Coronary artery (tissue), 2 donors: ENCODE measurements at places on chromosomes 16 and 17.

- DNase-seq, result no peak
Observed at GRCh38 chr16:14415291-14415690, 214.8 kb downstream of the PARN start.

- DNase-seq, result no peak
Observed at GRCh38 chr16:2586241-2586640, 48.4 kb downstream of the PDPK1 start.

DNA sequence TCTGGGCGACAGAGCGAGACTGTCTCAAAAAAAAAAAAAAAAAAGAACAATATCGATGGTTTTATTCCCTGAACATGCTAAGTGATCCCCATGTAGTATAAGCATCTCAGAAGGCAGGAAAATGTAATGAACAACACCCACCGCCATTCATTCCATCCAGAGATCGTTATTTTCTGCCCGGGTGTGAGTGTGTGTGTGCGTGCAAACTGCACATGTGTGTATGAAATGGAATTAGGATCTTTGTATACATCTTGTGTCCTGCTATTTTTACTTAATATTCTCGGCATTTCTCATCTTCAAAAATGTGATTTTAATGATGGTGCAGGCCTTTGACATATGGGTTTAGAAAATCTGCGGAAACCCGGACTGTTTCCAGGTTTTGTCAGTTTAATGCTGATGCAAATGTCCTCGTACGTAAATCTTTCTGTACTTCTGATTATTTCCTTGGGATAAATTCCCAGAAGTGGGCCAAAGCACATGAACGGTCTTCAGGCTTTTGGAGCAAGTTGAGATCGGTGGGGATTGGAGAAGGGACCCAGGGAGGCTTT lies 254.8 kb downstream of the SEC14L1 start:
- DNase-seq, result no peak

DNA sequence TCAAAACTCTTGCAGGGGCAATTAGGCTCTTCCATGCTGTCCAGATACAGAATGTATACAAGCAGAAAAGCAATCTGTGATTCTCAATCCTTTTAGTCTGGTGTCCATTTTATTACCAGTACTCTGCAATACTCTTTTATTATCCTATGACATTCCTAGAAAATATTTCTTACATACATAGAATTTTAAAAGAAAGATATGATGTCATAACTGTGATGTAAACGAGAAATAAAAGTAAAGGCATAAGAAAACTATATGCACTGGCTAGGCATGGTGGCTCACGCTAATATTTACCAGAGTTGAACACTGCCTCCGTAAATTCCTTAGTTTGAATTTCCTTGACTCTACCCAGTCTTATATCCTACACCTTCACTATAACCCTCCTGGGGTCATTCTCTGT lies 55.0 kb downstream of the EFCAB5 start:
- no peak for DNase-seq

DNA sequence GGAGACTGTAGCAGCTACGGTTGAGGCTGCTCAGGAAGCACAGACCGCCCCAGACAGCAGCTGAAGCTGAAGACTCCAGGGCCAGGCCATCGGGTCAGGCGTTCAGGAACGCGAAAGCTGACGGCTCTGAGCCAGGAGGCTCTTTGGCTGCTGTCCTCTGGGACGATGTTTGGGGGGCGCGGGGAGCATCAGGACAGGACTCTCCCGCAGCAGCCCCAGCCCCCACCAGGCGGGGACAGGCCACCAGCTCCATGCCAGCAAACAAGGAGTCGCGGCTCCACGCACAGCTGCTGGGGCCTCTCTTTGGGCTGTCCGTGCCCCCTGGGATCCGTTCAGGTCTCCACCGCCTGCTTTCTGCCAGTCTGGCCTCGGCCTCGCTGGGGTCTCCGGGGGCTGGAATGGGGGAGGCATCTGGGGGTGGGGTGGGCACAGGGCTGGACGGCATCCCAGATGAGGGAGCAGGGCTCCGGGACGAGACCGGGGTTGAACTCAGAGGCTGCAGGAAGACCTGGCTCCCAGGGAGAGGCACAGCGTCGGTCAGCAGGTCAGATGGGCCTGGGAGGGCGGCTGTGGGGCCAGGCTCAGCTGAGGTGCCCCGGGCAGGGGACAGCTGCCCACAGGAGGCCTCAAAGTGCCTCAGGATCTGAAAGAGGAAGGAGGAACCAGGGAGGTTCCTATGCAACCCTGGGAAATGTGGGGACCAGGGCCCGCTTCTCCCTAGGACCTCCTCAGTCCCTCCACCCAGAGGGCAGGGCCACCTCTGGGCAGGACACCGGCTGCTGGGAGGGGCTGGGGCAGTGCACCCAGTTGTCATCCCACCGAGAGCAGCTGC lies 6.3 kb upstream of the CEP131 start:
- DNase-seq, result no peak

DNA sequence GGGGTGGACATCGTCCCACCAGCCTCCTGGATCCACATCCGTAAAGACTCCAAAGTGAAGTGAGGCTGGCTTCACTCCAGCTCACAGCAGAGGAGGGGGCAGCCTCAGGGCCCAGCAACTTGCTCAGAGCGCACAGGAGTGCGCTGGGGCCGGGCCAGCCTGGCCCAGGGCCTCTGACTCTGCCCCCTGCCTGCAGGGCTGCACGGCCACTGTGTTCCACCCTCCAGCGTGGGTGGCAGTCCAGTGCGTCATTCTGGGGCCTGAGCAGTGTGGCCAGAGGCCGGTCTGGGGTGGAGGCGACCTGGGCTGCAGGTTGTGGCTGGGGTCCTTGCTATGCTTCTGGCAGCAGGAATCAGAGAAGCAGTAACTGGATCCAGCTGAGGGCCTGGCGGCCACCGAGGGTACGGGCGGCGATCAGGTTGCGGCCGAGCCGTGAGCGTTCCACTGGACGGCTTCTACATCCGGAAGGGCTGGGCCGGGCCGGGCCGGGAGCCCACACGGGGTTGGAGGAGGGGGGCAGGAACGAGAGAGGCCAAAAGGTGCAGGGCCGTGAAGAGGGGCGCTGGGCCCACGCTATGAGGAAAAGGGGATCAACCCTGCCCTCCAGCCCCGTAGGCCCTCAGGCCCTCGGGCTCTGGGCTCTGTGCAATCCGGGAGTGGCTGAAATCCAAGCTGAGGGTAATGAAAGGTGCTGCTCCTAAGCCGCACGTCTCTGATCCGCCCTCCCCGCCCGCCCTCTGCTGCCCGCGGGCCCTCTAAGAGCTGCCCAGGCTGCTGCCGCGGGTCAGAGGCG lies at the start of gene FSCN2:
TSS of gene FSCN2 (plus strand) at position 787 of the 793 bp plus-strand sequence. CDS start 155 bp downstream, outside the sequence.
- no peak for DNase-seq

DNA sequence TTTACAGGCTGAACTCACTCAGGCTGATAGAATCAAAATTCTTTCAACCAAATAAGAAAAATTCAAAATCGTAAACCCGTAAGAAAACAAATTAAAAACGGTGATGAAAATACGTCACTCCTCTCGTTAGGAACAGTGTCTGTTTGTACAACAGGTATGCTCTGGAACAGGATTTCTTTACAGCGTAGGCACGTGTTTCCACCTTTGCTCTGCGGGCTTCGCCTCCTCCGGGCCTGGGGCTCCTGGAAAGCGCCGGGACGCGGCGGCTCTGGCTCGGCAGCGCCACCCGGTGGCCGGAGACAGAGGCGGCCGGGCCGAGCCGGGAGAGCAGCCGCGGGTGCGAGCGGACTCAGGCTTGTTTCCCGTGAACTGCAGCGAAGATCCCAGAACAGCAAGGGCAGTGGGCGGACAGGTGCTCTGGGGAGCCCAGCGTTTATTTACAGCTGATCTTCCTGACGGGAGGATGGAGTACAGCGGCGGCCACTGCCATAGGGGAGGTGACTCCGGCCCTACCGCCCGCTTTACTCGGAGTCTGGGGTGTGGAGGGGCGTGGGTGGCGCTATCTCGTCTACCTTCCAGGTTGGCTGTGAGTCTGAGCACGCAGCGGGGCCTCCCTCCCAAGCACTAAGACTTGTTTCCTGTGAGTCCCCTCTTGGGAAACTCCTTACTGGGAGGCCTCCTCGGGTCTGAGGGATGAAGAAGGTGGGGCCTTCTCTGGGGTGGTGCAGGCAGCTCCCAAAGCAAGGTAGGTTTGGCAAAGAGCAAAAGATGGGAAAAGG lies 40.5 kb upstream of the ATP2A3 start:
- no peak for DNase-seq

- DNase-seq, result no peak
Observed at GRCh38 chr17:6592173-6592572, 35.8 kb upstream of the PITPNM3 start.

GRCh38 chr16:56697456-56698155 lies 15.3 kb downstream of the MT1X start:
- no peak for DNase-seq

DNA sequence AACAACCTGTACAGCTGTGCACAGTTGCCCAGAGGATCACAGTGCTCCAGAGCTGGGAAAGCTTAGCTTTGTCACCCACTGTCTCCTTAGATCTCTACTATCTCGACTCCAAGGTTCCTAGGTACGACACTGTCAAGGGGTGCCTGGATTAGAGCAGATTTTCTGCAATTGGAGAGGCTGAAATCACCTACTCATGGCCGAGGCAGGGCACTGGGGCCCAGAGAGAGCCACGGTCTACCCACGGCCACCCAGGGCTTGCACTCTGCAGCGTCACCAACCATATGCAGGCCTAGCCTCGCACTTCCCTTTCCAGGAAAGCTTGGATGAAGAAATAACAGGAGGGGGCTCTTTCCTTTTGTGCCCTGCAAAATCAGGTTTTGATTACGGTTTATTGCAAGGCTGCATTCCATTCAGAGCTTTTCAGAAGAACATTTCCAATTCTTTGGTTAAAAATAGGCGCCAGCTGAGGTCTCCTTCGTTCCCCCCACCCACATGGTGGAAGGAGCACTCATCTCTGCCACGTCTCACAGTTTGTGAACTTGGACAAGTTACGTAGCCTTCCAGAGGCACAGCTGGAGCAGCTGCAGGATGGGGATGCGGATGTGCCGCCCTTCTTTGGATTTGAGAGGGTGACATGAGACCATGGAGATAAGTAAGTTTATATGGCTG lies 80.0 kb downstream of the IRX5 start:
- DNase-seq, result peak; percentile 22

- DNase-seq, result no peak
Observed at GRCh38 chr16:56113223-56113622, 78.1 kb upstream of the GNAO1 start.

- DNase-seq, result no peak
Observed at GRCh38 chr17:2847381-2848333, 51.4 kb downstream of the RAP1GAP2 start.

GRCh38 chr17:71878271-71878670 lies 242.5 kb upstream of the SOX9 start:
- no peak for DNase-seq
